ENCODE measurements at places on chromosomes 7 and 10.

- DNase-seq = no peak
Measured at GRCh38 chr7:29035044-29035740, 77.1 kb upstream of the TRIL start.

- DNase-seq = no peak
Measured at GRCh38 chr7:28960071-28960840, 2.1 kb upstream of the TRIL start.

- DNase-seq = no peak
Measured at GRCh38 chr7:116984511-116984910, 31.2 kb downstream of the ST7 start.

DNA sequence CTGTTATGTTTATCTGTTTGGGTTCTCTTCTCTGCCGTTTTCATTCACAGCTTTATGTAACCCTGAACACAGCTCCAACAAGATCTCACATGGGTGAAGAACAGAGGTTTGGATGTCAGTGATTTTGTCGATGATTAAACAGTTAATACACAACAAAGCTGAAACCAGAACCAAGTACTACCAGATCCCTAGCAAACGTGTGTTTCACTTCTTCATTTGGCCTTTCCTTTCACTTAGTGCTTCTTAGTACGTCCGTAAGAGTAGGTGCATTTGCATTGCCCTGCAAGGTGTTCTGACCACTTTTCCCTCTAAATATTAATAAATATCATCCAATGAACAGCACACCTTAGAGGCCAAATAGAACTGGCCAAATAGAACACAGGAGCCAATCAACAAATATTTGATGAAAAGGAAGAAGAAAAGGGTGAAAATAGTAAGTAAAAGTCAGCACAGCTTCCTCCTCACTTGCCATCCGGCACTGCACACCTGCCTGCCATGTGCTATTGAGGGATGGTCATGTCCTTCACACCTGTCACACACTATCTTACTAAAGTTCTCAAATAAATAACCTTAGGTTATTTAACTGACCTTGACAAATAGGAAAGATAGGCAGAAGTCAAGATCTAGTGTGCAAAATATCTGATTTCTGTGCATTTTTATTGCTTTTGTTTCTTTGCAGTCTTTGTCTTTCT, 252.6 kb upstream of the ANKRD30A start:
- no peak for DNase-seq

DNA sequence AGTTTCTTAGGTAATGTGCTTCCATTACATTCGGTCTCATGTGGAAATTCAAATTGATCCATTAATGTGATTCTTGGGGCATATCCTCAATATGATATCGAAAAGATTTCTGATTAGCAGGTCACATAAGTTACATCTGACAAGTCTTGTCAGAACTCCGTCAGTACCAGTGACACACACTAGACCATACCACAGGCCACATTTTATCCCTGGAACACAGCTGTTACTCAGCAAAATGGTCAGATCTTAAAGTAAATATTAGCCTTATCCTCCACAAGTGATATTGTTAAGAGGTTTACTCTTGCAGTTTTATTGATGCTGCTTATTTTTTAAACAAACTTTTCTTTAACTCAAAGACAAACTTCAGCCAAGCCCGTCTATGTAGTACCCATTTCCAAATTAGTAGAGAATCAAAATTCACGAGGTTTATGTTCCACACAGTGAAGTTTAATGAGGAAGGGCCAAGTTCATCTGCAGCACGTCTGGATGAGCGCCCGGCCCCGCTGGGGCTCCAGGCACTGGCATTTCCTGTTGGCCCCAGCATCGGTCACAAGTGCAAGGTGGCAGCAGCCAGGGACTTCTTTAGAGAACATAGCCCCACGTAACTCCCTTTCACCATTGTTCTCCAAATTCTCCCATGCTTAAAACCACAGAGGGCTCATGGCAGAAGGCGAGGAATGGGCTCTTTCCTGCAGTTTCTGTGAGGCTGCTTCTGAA, 132.2 kb downstream of the VIPR2 start:
- DNase-seq = no peak

GRCh38 chr7:158001621-158002320, 585.9 kb downstream of the PTPRN2 start:
- DNase-seq = no peak

DNA sequence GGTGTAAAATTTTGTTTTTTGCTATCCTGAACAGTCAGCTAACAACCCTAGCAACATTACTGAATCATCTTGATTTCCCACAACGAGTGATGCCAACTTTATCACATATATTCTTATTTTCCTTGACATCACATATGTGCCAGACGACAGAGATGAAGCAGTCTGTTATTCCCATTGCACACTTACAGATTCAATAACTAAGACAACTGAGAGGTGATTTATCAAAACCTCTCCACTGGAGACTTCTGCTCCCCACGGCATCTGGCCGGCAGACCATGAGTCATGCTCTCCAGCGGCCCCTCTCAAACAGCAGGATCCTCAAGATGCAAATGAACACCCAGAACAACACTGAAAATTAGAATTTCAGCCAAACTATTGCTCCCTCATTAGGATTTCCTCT, 57.1 kb downstream of the AMPH start:
- no peak for DNase-seq

- DNase-seq = no peak
Measured at GRCh38 chr10:98260752-98261151, 7.2 kb downstream of the LOXL4 start.

GRCh38 chr7:155788616-155789000, 23.7 kb downstream of the SHH start:
- DNase-seq = no peak

GRCh38 chr7:143882604-143883078, 19.3 kb downstream of the TCAF1 start:
- no peak for DNase-seq

DNA sequence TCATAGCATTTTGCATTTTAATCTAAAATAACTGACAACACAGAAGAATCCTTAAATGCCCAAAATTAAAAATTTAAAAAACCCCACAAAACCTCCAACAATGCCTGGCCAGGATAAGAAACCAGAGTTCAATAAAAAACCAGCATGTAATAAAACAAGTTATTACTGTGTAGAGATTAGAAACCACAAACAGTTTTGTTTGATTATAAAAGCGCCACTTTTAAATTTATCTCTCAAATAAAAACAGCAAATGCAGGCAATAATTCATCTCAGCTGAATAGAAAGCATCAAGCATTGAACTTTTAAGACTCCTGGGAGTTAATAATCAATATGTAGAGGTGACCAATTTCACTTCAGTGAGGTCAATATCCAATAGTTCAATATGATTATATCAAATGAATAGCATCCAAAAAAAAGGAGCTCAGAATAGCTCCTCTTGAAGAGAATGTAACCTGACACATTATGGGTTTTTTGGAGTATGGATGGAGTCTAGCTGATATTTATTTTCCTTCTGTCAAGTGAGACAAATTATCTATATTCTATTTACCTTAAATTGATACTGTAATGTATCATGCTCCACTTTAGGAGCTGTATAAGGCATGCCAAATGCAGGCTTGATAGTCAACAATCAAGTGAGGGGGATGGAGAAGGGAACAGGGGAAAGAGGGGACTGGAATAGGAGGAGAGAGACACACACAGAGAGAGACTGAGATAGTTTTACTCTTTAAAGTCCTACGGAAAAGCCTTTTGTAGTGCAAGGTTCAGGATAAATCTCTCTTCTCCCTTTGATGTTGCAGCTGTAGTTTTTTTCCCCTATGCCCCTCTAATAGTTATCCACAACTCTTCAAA, 130.9 kb downstream of the RSU1 start:
- no peak for DNase-seq

DNA sequence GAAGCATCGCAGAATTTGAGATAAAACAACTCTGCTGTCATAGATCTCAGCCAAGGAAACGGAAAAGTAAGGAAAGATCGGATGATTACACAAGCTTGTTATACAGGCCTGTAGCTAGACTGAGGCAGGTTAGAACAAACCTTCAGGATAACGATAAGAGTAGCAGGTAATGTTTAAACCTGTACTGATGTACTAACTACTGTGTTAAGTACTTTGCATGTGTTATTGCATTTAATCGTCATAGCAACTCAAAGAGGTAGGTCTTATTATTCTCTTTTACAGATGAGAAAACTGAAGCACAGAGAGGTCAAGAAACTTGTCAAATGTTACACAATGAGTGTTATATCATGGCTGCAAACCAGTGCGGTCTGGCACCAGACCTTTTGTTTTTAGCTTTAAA, 352.5 kb downstream of the GPAM start:
- DNase-seq = no peak

DNA sequence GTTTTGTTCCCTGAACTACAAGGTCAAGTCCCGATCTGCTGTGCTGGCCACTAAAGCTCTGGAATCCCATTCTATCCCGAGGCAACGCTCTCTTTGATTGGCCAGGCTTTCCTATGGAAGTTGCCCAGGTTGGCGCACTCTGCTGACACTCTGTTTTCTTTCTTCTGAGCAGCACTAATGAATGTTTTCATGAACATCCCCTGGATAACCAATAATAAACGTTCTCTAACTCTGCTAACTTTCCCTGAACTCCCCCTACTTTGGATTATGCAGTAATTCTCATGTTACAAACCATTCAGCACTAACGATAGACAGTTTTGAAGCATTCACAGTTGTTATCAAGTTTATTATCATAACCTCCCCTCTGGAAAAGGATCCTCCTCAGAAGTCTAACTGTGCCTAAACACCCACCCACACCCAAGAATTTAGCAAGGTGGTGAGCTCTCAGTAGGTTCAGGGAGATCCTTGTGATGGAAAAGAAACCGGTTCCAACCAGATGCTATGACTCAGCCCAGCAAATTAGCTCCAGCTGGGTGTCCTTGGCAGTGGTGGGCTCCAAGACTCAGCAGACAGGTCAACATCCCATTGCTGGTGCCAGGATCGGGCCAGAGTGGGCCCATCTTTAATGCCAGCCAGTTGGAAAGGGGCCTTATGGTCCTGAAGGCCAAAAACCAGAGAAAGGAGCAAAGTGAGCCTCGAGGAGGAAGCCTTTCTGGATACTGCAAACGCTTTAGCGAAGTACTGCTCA, 68.4 kb downstream of the CREB3L2 start:
- no peak for DNase-seq

- DNase-seq = no peak
Measured at GRCh38 chr10:129024046-129024445, 443.0 kb upstream of the MGMT start.

DNA sequence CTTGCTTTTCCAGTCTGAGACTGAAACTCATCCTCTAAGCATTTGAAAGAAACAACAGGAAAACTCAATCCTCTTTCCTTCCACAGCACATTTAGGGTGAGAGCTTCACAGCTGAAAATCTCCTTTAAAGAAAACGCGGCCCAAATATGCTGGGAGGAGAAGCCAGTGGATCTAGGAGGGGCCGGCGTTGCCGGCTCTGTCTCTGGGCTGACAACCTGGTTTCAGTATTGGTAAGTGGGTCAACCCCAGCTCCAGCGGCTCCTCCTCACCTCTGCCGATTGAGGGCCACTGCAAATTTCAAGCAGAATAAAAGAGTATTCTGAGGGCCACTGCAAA, 75.3 kb upstream of the CPXM2 start:
- DNase-seq = no peak

DNA sequence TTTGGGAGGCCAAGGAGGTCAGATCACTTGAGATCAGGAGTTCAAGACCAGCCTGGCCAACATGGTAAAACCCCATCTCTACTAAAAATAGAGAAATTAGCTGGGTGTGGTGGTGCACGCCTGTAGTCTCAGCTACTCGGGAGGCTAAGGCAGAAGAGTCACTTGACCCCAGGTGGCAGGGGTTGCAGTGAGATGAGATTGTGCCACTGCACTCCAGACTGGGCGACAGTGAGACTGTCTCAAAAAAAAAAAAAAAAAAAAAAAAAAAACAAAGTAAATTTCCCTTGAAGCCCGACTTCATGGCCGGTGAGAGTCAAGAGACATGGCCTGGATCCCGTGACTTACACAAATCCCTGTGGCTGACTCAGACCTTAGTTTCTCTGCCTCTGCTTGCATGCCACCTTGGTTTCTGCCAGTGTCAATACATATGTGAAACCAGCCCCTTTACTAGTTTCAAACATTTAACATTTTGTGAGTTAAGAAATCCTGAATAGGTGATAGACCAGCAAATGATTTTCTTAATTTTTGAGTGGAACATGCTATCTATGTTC, 62.8 kb downstream of the ZEB1 start:
- DNase-seq = no peak

GRCh38 chr10:124105594-124105993, 12.2 kb upstream of the CHST15 start:
- no peak for DNase-seq

GRCh38 chr7:24133691-24134090, 150.3 kb upstream of the NPY start:
- DNase-seq = no peak

- no peak for DNase-seq
Measured at GRCh38 chr10:88154596-88155250, 291.3 kb downstream of the PTEN start.

- no peak for DNase-seq
Measured at GRCh38 chr7:37728747-37729146, 45.2 kb downstream of the GPR141 start.

DNA sequence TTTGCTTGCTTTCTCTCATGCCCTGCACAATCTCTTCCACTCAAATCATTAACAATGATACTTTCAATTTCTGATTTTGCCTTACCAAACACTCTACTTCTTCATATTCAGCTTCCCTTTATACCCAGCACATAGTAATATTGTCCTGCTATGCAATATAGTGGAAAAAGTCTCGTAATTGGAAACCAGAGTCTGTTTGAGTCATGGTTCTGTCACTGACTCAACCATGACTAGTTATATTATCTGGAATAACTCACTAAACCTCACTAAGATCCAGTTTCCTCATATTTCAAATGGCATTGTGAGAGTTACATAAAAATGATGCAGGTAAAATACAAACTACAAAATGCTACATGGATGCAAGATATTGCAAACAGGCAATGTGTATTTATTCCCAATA, 98.5 kb upstream of the LRRTM3 start:
- no peak for DNase-seq

DNA sequence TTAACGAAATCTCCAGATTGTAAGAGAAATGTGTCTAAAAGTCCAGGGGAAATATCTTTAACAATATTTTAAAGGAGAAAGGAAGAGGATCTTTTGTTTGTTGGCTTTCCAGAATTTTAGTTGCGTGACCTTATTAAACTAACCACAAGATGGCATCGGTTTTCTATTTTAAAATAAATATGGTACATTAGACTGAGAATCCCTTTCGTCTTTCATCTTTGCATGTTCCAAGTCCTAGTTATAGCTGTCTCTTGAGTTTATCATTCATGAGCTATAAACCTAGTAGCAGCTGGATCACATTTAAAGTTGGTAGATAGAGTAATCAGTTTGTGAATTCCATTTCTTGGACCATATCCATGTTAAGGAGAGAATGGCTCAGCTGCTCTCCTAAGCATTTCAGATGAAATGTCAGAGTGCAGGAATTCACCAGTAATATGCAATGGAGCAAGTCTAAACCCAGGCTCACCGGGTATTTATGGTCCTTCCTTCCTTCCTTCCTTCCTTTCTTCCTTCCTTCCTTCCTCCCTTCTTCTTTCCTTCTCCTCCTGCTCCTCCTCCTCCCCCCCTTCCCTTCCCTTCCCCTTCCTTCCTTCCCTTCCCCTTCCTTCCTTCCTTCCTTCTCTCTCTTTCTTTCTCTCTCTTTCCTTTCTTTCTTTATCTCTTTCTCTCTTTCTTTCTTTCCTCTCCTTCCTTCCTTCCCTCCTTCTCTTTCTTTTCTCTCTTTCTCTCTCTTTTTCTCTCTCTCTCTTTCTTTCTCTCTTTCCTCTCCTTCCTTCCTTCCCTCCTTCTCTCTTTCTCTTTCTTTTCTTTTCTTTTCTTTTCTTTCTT, 57.8 kb upstream of the RAB18 start:
- DNase-seq = no peak

All from stimulated activated CD4-positive, alpha-beta T cell treated with anti-CD3 and anti-CD28 coated beads, TNF-alpha, amount 100 ng/mL, for 4 hours (primary cell).